ENCODE measurements at places on chromosomes 1 and 21.
A peak's percentile ranks its signal among the peaks of the same experiment; 100 is the strongest.

DNA sequence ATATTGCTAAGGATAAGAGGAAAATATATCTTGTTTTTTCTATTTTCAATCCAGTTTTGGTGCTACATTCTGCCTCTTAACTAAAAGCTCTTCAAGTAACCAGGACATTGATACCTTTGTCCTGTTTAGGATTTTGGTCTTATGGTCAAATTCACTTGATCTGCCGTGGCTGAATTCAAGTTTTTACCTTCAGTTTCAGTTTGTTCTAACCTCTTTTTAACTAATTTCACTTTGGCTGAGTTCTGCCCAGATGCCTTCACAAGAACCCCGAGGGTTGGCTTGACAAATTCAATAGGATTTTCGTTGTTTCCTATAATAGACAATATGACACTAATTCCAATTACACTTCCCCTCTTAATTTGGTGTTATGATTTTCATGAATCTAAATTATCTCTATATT is 84.5 kb upstream of the C1orf21 start:
- DNase-seq = no peak

DNA sequence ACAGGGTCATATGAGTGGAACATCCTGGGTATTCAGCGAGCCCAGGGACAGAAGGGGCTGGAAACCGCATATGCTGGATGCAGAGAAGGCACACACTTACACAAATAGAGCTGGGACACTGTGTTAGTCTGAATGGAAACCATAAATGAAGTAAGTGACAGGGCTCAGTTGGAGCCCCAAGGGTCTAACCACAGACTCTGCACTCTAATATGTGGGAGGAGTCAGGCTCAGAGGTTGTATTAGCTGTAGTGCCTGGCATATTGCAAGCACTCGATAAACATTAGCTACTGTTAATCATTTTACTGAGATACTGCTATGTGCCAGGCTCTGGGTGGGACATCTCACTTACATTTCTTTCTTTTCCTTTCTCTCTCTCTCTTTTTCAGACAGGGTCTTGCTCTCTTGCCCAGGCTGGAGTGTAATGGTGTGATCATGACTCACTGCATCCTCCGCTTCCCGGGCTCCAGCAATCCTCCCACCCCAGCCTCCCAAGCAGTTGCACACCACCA is 6.5 kb upstream of the OLIG1 start:
- no peak for DNase-seq

- DNase-seq = no peak
Observed at GRCh38 chr1:218930472-218931241, 243.0 kb upstream of the LYPLAL1 start.

DNA sequence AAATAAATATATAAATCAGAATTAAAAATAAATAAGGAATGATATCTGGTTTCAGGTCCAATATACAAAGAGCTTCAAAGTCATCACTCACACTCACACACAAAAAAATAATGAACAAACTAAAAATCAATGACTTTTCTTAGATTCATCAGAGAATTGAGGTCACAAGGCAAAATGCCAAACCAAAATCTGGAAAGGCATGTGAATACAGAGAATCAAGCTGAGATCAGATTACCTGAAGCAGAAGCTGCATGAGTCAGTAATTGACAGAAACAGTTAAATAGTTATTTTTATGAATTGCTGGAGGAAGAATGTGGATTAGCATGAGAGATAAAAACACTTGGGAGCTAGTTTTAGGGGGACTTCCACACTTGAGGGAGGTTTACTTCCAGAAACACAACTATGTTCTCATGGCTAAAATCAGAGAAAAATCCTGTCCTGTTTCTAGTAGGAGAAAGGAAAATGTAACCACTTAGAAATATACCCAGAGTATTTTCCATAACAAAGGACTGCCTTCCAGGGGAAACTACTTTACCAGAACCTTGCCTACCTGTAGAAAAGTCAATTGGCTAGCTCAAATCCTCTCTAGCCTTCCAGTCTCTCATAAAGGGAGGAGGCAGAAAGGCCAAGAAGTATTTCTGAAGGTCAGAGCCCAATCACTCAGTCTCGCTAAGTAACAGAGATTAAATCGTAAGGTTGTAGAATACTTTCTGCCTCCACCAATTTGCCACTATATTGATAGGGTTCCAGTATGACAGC is 536.6 kb upstream of the NR5A2 start:
- peak; percentile 63 for DNase-seq

- DNase-seq = peak; percentile 94
Observed at GRCh38 chr1:26020941-26021646, 481 bp upstream of the EXTL1 start.

- no peak for DNase-seq
Observed at GRCh38 chr1:63807046-63807445, 33.2 kb downstream of the ROR1 start.

GRCh38 chr1:110449661-110450651 is 993 bp upstream of the PROK1 start:
- DNase-seq = no peak

DNA sequence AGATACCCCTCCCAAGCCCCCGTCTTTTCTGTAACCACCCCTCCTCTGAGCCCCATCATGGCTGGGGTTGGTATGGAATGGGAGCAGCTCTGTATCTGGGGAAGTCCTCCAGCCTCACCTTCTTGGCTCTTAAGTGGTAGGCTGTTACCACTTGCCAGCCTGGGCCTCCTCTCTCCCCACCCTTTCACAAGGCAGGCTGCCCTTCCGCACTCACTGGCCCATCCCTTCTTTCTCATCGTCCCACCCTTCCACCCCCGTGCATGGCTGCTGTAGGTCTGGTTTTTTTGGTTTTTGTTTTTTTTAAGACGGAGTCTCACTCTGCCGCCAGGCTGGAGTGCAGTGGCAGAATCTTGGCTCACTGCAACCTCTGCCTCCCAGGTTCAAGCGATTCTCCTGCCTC is 5.2 kb downstream of the CYB561D1 start:
- no peak for DNase-seq

DNA sequence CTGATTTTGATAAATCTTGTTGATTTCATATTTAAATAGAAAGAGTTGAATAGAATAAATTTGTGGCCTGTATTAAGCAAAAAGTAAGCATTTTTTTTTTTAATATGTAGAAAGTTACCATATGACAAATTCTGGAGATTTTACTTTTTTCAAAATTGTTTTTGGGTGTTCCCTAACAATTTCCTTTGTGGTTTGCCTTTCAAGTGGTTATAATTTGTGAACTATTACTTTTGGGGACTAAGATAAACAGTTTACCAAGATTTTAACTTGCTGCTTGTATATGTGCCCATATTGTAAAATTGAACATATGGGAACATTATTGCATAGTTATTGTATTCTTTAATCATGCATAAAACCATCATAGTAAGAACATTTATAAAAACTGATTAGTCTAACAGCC is 34.6 kb downstream of the SLC30A7 start:
- DNase-seq = no peak

GRCh38 chr1:184859381-184860105 is 104.9 kb upstream of the EDEM3 start:
- DNase-seq = peak; percentile 93

DNA sequence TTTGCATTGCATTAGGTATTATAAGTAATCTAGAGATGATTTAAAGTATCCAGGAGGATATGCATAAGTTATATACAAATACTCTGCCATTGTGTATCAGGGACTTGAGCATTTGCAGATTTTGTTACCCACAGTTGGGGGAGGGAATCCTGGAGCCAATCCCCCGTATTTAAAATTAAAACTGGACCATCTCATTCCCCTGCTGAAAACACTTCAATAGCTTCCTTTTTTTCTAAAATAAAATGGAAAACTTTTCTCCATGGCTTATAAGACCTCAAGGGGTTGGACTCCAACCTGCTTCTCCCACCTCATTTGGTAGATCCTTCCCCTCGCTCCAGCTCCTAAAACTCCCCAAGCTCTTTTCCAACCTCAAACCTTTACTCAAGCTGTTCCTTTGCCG is 10.4 kb upstream of the CD34 start:
- no peak for DNase-seq

DNA sequence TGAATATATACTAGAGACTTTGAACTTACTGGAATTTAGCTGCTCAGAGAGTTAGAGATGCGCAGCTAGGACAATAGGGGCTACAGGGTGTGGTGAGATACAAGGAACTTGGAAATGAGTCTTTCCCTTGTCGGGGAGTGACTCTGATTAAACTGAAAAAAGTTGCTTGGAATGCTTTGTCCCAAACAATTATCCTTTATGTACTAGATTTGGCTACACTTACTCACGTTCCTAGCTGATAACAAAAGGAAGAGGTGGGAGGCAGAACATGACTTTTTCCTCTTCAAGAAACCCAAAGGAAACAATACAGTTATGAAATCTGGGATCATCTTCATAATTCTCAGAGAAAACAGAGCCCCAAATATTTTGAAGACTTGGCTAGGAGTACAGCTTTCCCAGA is 6.9 kb upstream of the CGN start:
- no peak for DNase-seq

GRCh38 chr21:42733037-42733627 is 79.7 kb downstream of the PDE9A start:
- DNase-seq = no peak

- DNase-seq = peak; percentile 70
Observed at GRCh38 chr1:27643600-27644368, 8.8 kb upstream of the FGR start.

DNA sequence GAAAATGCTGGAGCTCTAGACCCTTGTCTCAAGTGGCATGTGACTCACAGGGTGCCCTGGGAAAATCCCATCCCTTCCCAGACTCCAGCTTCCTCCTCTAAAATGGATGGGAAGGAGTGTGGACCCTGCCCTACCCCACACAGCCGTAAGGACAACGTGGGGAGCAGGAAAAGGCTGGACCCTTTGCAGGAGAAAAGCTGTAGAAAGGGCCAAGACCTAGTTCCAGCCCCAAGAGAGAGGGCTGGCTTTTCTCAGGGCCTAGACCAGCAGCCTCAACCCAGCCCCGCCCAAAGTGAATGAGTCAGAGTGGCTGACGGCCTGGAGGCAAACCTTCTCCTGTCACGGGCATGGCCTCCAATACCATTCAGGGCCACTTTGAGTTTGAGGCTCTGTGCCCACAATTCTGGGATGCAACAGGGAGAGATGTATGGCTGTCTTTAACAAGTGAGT is 1.1 kb downstream of the LAMB3 start:
- peak; percentile 77 for DNase-seq

Data from myocyte (in vitro differentiated cells).